Foreskin keratinocyte (primary cell): ENCODE measurements at places on chromosomes 5 and 9. TPM values are rescaled to one million over a fixed set of nuclear protein-coding genes. Genes with fewer than 3 reads are reported as not detected.

HSPB3 gene
- polyA plus RNA-seq, result not detected in 2 replicates

DNA sequence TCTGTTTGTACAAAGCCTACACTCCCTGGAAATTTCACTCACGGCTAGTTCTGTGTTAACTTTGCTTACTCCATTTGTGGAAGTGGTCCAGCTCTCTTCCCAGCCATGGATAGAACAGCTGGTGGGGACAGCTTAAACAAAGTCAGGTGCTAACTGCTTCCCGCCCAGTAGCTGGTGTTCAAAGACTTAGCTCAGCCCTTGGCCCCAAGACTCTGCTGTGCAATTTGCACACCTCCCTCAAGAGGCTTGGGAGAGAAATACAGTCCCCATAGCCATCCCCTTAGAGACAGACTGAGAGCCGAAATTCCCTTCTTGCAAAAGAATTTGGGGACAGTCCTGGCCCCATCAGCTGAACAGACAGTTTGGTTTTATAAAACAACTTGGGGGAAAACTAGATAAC is 73.8 kb upstream of the RAI14 start:
- DNase-seq, result no peak

DNA sequence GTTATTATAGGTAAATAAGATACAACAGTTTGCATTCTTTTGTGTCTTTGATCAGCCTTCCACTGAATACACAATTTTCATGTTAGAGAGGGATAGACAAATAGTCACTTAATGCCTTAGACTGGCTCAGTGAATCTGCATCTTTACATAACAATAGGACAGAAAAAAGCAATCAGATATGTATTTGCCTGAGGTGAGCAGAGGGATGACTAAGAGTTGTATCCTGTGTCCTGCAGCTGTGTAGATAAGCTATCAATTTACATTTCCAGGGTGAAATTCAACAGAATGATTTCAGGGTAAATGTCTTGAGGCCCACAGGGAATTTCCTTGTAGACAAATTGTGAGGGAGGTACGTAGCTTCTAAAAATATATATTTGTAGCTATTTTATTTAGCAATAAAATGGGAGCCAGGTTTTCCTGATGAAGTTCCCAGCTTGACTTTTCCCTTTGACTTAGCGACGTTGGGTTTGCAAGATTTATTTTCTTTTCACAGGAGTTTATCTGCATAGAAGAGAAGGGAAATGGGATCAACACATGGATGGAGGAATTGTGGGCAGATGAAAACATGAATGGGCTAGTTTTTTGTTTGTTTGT is 586.1 kb upstream of the CDH6 start:
- DNase-seq, result peak; percentile 37

DNA sequence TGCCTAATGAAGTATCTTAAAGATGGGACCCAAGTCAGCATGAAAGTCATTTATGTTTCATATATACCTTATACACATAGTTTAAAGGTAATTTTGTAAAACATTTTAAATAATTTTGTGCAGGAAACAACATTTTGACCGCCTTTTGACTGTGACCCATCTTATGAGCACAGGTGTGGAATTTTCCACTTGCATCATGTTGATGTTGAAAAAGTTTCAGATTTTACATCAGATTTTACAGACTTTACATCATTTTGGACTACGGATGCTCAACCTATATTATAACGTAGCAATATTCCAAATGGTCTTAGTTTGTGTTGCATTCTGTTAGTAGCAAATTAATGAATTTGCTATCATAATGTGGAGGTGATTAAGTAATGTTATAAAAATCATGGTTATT is 21.7 kb upstream of the FAM120AOS start:
- DNase-seq, result no peak

DNA sequence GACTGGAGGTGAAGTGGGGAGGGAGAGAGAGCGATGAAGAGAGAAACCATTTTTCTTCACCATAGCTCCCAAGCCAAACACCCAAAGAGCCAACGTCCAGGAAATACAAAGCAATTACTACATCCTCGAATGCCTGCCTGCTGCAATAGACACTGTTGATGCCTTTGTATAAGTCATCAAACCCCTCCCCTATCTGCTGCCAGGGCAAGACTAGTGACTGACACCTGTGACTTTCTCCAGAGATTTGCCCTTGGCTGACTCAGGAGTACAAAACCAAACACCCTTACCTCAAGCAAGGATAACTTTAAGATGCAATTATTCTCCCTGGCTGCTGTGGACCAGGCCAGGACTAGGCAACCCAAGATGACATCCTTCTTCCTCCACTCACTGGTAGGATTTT is 81.8 kb upstream of the RASA1 start:
- peak; percentile 31 for DNase-seq

DNA sequence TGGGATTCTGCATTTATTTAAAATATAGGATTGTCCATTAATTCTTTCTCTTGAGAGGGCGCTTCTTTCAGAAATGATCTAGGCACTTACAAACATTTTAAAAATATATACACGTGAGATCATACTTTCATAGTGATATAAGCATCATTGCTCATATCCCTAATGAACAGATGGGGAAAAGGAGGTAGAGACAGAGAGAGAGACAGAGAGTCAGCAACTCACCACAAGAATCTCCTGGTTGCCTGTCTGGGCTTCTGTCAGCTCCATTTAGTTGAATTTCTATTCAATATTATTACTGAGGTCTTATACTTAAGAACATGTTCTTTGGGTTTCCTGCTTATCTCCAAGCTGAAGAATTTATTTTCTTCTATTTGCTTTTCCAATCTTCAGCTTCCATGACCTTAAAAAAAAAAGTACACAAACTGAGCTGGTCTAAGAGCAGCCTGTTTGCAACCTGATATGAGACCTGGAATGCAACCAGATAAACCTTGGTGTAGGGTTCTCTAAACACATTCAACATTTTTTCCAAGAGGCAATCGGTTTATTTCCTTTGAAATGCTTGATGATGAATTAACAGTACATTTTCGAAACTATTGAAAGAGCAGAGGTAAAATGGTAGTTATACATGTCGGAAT is 51.6 kb upstream of the LIFR start:
- no peak for DNase-seq

DNA sequence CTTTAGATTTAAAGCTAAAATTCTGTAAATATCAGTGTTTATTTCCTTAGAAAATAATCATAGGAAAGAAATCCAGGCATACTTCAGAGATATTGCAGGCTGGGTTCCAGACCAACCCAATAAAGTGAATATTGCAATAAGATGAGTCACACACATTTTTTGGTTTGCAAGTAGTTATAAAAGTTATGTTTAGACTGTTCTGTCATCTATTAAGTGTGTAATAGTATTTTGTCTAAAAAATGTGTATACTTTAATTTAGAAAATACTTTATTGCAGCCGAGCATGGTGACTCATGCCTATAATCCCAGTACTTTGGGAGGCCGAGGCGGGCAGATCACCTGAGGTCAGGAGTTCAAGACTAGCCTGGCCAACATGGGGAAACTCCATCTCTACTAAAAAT is 6.9 kb upstream of the RIC1 start:
- peak; percentile 74 for DNase-seq

DNA sequence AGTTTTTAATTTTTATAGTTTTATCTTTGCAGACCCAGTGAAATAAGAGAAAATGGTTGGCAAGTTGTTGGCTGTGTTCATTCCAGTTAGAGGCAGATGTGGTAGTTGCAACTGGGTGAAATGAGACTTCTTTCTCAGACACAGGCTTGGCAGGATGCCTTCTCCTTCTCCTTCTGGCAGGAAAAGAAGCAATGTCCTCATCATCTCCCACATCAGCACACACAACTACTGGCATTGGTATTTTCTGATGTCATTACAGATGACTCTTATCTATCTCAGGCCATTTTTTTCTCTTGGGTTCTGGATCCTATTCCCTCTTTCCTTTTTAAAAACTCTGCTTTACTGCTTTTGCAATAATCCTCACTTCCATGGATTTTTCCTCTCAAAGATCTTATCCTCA is 103.3 kb upstream of the EDIL3 start:
- DNase-seq, result no peak
